ENCODE measurements at places on chromosomes 12 and 14. TPM values are rescaled to one million over a fixed set of nuclear protein-coding genes. Genes with fewer than 3 reads are reported as not detected.

DNA sequence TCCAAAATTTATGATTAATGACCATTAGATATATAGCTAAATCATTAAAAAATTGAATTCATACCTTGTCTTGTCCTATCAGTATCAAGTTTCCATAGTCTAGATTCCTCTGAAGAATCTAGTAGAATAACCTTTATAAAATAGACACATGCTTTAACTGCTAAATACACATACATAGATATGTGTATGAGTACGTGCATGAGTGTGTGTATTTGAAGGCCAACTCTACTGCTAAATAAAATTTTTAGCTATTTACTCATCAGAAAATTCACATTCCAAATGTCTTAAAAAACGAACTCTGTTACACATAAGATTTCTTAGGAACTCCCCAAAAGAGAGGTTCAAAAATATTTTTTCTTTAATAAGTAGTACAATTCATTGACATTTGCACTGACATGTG, 233.0 kb downstream of the SSPN start:
- no peak for DNase-seq

UBE3B gene
- total RNA-seq, result 31.3 TPM

ACOT2 gene
- total RNA-seq, result 3.9 TPM

DNA sequence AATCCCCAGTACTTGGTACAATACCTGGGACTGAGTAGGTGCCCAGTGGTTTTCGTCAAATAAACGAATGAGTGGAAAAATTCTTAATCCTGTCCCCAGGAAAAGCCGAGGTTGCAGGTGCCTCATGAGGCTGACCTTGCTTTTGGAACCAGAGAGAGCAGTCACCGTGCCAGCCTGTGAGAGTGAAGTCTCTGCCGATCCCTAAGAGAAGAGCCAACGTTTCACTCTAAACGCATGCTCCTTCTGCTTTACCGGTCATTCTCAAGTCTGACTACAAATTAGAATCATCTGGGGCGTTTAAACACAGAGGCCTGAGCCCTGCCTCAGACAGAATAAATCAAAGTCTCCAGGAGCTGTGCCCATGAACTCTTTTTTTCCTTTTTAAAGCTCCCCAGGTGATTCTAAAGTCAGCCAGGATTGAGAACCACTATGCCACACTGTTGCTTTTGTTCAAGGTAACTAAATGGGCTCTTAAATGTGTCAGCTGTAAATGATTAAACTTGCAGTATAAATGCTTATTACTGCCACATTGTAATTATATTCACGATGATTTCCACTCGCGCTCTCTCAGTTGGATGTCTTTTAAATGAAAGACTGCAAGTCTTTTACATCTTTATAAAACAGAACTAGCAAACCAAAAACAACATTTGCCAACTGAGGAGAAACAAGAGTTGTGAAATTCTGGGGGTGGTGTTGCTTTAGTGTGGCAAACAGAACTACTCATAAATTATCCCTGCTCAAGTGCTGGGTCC, 26.9 kb downstream of the TCP11L2 start:
- no peak for DNase-seq

GRCh38 chr12:116525418-116526001, 33.7 kb upstream of the MAP1LC3B2 start:
- DNase-seq, result peak; percentile 83

LMNTD1 gene
- not detected for total RNA-seq

CDCA4 gene
- 81.5 TPM for total RNA-seq

ANKRD33 gene
- total RNA-seq, result not detected

GRCh38 chr12:55472264-55472663, 2.3 kb upstream of the OR6C70 start:
- no peak for DNase-seq

GRCh38 chr12:70252832-70253231, 9.6 kb downstream of the CNOT2 start:
- DNase-seq, result no peak

DNA sequence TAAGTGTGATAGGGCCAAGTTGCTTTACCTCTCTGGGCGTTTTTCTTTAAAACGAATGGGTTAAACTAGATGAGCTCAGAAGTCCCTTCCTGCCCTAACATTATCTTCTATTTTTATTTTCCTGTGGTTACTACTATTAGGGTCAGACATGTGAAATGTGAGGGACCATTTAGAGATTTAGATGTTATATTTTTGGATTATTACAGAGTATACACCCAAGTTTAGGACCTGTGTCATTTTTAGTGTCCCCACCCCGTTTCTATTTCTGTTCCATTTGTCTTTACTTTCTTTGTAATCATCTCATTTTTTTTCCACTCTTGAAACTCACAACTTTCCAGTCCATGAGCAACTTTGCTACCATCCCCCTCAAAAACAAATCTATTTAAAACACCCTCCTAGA, 56.3 kb downstream of the SLC4A8 start:
- no peak for DNase-seq

DNA sequence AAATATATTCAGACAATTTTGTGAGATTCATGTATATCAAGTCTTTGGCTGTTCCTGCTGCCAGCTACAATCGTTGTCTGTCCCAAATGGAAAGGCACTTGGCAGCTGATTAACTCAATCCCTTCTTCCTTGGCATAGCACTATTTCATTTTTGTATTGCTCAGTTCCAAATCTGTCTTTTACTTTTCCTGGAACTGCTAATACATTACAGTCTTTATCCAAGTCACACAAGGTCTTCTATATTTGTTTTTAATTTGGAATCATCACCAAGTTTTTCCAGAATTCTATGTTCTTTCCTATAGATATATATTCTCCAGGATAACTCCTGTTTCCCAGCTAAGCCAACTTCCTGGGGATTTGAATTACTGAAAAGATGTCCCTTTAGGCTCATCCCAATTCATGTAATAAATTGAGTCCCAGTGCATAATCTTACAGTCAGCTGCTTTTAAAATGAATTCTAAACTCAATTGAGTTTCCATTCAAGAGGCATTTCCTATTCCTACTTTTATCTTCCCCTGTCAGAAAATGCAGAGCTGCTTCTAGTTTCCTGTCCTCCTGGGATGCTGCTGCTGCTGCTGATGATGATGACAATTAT, 45.9 kb downstream of the DYRK2 start:
- DNase-seq, result no peak

DNA sequence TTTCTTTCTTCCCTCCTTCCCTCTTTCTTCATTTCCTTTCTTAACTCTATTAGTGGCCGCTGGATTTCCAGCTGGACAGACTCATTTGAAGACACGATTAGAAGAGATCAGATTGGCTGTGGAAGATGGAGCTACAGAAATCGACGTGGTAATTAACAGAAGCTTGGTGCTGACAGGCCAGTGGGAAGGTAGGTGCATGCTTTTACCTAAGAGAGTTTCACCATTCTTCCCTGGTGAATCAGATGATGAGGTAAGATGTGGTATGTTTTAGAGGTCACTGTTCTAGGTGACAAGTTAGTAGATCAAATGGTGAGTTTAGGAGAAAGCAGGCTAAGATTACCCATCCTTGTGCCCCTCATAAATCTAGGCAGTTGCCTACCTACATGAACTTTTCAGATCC, 51.6 kb downstream of the DERA start:
- peak; percentile 77 for DNase-seq

- DNase-seq, result peak; percentile 99
Measured at GRCh38 chr12:27822076-27822712, 42.2 kb upstream of the MANSC4 start.

DNA sequence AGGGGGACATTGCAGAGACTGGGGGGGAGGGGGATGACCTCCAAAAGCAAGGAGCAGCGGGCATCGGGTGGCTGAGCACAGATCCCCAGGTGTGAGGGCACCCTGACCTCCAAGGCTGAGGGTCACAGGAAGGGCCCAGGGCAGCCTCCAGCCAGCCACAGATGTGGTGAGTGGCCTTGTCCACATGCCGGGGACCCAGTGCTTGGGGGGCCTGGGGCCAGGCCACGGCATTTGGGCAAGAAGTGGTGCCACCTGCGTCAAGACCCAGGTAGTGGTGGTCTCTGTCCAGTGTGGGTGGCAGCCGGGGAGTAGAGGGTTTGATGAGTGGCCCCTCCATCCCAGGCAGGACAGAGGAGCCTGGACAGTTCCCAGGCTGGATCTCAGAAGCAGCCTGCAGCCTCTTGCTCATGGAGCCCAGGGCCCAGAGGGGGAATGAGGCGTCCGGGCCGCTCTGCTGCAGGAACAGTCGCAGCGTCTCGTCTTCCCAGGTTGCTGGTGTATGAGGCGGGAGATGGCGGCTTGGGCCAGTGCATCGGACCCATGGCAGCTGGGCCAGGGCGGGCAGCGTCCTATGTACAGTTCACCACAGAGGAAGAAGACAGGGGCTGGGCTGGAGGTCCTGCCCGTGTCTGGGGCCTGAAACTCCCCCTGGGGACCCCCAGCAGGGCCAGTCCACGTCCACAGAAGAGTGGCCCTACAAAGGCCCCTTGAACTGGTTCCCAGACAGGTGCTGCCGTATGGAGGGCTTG, 33.5 kb downstream of the CCNK start:
- DNase-seq, result no peak

DNA sequence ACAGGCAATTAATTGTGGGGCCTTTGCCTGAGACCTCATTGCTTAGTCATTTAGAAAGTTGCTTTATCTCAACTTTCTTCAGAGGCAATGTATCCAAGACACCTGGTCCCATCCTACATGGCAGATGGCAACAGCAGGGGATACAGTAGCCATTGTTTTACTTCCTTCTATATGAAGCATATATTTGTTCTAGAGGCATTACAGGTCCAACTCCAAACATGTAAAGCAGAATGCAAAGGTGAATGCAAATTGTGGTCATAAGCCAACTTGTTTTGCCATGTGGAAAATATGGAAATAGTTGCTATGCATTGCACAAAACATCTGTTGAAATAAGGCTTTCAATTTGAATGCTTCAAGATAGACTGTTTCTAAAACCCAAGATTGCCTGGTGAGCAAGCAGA, 109.8 kb upstream of the BCAT1 start:
- DNase-seq, result no peak

DIO2 gene
- 0.03 TPM for total RNA-seq

DNA sequence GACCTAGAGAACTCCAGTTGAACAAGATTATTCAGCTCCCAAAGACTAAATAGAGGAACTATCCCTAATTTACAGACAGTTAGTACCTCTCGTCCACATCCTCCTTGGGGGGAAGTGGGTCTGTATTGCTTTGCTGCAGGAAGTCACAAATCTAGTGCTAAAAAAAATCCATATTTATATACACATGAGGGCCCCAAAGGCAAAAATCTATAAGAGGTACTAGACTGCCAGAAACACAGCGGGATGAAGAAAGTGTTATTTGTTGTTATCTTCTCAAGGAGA, 190.1 kb downstream of the TTC8 start:
- no peak for DNase-seq

DNA sequence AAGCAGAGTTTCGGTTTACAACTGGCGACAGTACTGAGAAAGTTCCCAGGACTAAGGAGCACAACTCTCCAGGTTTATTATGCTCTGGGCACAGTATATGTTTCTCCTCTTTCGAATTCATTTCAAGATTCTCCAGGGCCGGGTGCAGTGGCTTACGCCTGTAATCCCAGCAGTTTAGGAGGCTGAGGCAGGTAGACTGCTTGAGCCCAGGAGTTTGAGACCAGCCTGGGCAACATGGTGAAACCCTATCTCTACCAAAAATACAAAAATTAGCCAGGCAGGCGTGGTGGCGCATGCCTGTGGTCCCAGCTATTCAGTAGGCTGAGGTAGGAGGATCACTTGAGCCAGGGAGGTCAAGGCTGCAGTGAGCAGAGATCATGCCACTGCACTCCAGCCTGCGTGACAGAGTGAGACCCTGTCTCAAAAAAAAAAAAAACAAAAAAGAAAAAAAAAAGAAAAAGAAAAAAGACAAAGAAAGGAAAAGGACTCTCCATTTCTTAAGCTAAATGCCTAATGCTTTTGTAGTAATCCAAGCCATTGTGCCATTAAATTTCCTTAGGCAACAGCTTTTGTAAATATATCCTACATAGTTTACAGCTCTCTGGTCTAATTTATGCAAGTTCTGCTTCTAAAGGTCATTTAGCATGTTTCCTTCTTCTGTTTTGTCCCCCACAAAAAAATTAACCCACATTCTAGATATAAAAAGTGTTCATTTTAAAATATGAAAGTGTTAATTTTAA, 34.8 kb downstream of the ATL1 start:
- no peak for DNase-seq
